ENCODE measurements at places on chromosomes 16 and 17.

- no peak for DNase-seq
Observed at GRCh38 chr16:51393381-51394005, 242.4 kb upstream of the SALL1 start.

DNA sequence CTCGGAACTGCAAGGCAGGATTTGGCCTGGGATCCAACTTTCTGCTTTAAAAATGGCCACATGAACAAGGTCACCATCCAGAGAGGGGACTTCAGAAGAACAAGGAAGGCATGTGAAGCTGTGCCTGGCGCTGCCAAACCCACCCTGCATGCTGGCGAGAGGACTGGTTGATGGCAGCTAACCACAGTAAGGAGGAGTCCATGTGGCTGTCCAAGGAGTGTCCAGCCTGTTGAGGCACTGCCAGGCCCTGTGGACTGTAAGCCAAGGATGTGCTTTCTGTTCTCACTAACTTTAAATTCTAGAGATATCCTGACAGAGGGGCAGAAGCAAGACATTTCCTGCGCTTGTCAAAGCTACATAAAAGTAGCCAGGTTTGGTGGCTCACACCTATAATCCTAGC lies 40.4 kb downstream of the CDK5R1 start:
- DNase-seq: no peak

DNA sequence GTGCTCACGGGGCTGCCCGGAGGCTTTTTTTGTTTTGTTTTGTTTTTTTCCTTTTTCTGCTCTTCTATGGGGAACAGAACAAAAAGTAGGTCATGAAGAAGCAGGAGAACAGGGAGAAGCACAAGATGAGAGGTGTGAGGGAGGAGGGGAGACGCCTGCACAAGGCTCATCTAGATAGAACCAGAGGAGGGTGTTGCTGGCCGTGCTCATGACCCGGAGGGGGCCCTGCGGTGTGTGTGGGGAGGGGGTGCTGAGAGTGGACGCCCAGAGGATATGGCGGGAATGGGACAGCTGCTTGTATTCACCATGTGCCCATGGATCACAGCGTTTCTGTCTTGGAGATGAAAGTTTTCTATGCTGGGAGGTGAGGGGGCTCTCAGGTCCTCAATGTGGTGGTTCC lies 183.7 kb downstream of the FOXL1 start:
- no peak for DNase-seq

DNA sequence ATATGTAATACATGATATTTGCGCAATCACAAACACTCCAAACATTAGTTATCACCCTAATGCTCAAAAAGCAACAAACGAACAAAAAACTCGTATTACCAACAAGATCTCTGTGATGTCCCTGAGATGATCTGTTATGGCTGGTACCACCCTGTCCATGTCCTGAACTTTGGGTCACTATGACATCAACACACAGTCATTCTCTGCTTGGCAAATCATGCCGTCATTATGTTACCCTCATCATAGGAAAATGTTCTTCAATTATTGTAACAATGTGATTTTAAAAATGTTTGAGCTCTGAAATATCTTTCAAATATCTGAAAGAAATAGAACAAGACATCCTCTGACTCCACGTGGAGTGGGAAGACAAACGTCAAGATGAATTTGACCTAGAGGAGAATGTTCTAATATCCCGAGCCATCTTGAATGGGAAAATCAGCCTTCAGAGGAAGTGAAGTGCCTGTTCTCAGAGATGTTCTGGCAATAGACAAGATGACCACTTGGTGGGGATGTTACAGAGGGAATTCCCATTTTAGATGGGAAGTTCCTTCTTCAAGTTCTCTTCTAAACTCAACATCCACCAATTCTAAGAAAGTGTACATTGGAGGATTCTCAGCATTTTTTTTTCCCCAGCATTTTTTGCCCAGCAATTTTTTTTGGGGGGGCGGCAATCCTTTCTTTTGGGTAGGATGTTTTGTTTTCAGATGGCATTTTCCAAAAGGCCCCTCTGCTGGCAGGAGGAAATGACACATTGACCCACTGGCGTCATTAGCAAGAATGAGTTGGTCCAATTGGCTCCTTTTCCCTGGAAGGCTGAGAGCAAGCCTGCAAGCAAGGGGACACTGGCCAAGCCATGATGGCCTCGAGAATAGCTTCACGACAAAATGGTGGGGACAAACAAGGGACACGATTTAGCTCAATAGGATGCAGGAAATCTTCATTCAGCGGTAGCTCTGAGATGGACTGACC lies 3.7 kb upstream of the HSD17B2 start:
- peak; percentile 14 for DNase-seq

DNA sequence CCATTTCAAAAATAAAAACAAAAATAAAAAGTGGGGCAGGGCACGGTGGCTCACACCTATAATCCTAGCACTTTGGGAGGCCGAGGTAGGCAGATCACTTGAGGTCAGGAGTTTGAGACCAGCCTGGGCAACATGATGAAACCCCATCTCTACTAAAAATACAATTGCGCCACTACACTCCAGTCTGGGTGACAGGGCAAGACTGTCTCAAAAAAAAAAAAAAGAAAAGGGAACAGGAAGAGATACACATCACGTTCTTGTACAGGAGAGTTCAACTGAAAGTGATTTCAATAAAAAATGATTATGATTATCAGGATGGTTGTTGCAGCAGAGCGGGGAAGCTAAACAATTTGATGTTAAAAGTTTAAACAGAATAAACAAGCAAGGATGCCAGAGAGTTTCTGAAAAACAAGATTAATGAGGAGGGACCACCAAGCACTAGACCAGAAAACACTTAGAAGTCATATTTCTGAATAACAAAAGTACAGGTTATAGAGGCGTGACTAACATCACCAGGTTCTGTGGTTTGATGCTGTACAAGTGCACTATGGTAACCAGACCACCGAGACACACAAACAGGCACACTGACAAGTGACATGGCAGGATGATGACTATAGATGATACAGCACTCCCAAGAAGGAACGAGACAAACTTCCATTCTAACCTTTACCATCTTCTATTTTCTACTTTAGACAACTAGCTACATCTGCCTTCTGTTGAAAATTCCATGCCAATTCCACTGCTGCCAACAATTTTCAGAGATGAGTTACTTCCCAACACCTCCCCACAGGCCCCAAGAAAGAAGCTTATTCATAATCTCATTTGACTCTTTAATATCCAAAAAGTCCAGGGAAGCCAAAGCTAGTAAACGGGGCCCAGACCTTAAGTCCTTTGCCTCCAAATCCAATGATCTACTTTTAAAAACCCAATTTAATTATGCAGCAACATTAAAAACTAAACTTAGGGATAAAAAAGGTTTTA lies 11.8 kb downstream of the DNAJA2 start:
- DNase-seq: peak; percentile 84

- peak; percentile 48 for DNase-seq
Observed at GRCh38 chr17:40035162-40035559, 19.0 kb downstream of the MED24 start.

DNA sequence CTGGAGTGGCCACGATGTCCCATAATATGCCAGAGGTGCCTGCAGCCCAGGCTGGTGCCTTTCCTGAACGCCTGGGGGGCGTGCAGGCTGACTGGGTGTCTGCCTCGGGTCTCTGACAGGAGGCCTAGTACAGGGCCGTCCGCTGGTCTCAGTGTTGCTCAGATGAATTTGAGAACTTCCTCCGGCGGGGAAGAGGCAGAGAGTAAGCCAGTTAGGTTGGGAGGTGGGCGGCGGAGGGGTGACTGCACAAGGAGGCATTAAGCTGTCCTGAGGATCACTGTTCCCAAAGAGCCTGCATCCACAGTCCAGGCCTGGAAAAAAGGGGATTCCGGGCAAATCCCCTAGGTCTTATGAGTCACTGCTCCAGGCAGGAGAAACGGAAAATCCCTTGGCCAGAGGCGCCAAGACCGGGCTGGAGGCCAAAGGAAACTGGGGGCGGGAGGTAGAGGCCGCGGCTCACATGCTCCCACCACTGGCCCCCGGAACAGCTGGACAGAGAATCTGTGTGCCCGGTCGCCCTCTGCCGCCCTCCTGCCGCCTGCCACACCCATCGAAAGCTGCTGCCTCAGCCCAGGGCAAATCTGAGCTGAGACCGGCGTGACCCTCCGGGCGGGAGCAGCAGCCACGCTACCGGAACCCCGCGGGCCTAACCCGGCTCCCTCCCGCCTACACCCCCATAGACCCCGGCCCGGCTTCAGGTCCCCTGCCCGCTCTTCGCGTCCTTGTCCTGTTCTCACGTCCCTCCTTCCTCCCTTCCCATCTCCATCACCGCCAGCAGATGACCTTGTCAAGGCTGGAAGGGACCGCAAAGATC lies 1.2 kb downstream of the TRIM47 start:
- DNase-seq: no peak

DNA sequence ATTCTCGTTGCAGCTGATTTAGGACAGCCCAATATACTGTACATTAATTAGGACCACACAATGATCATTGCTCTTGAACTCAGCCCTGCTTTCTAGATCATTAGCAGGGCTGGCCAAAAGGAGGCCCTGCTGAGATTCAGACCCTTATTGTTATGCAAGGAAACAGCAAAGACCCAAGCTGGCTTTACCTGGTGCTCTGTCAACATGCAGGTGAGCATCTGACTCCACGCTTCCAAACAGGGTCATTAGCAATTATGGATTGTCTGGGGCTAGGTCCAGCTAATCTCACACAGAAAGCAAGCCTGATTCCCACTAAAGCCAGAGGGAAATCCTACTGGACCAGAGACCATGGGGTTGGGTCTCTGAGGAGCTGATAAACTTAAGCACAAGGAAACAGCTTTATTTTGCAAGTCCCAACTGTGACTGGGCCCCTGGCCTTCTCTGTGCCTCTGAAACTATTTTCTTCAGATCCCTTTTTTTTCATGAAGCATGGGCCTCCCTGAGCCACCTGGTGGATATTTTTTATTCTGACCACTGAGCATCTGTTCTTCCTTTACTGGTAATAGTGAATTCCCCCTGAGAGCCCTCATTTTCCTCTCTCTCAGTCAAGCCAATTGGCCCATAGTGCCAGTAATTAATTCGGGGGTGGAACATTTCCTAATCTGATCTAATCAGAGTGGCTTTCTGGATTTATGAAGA lies 236.1 kb downstream of the GRIN2A start:
- DNase-seq: no peak

- DNase-seq: peak; percentile 38
Observed at GRCh38 chr17:82458885-82459424, 414 bp downstream of the NARF start.

GRCh38 chr16:83205896-83206295 lies 579.1 kb downstream of the CDH13 start:
- DNase-seq: no peak

DNA sequence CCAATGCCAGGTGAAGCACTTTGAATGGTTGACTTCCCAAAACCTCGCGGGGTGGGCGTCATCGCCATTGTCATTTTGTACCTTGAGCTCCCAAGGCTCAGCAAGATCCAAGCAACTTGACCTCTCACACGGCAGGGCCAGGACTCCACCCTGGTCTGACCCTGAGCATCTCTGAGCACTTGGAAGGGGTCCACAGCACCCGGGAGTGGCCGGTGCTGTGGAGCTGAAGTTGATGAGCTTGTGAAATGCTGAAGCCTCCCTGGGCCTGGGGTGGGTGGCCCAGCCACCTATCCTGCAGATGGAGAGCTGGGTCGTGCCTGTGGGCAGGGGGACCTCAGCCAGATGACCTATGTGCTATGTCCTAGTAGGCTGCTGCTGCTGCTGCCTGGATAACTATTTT lies 283.3 kb upstream of the FOXF1 start:
- no peak for DNase-seq

DNA sequence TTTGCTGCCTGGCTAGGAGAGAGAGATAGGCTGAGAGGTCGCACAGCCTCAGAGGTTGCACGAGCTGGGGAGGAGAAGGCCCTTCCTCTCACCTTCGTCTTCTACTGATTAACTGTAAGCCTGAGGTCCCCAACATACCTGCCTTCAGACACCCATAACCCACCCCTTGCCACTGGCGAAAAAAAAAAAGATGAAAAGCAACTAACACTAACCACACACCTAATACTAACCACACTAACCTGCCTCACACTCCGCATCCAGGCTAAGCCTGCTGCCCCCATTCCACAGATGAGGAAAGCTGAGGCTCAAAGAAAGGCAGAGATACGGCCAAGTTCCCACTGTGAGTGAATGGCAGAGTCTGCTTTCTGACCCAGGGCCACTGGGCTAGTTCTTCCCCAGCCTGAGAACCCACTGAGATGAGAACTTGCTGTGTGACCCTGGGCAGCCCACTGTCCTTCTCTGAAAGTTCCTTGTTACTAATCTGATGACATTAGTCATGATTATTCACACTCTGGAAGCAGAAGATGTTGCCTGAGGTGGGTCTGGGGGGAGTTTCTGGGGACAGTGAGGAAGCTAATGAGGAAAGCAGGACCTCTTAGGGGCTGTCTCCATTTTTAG lies 4.6 kb downstream of the IL21R start:
- no peak for DNase-seq

GRCh38 chr16:2481676-2482075 lies 6.7 kb downstream of the TBC1D24 start:
- no peak for DNase-seq

DNA sequence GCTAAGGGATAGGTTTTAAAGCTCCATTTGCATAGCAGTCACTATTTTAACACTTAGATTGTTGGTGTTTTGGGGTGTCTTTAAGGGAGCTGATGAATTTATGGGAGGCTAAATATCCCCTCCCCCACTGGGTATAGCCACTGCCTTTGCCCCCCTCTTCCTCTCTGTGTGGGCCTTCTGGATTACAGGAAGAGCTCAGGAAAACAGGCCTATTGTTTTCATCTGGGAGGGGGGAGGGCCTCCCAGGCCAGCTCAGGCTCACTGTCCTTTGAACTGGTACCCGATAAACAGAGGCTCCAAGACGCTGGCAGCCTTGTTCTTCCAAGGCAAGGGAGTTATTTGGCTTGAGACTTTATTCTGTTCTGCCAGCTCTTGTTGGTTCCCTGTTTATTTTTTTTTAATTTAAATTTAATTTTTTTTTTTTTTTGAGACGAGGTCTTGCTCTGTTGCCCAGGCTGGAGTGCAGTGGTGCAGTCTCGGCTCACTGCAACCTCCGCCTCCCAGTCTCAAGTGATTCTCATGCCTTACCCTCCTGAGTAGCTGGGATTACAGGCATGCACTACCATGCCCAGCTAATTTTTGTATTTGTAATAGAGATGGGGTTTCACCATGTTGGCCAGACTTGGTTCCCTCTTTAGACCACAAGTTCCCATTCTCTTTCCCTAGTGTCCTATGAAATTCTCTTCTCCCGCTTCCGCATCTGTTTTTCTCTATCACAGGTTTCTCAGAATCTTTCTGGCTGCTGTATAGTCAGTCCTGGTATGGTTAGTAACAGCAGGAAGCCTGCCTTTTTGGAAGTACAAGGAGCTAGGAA lies 25.1 kb downstream of the MINK1 start:
- DNase-seq: no peak

- no peak for DNase-seq
Observed at GRCh38 chr17:62644487-62645173, 17.2 kb downstream of the MRC2 start.

DNA sequence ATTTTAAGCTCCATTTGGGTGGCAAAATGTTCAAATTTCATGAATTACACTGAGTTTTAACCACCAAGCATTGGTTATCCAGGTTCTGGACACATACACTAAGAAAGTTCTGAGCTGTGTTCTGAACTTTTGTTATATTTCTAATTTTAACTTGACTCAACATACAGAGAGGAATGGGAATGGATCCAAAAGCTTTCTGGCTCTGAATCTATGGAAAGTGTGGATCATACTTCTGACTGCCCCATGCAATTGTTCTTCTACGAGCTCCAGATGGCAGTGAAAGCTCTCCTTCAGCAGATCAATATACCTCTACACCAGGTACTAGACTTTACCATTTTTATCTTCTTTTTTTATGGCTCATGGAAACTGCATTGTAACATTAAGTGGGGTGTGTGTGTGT lies 113.0 kb upstream of the NOG start:
- no peak for DNase-seq
